ENCODE measurements at places on chromosomes 6 and 20.
A peak's percentile ranks its signal among the peaks of the same experiment; 100 is the strongest.

DNA sequence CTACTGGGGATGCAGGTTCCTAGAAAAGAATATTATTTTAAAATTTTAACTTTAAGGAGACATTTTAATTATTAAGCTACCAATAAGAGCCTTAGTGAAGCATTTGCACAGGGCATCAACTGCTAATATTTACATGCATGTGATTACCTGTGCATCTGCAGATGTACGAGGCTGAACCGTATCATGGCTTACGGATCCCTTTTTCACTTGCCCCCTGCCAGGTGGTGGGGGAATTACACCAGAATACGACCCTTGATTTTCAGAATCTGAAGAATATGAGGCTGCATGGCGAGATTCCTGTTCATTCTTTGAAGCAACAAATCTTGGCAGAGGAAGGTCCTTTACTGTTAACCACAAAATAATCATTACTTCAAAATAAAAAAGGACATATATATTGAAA is 42.7 kb downstream of the REPS1 start:
- no peak for DNase-seq

DNA sequence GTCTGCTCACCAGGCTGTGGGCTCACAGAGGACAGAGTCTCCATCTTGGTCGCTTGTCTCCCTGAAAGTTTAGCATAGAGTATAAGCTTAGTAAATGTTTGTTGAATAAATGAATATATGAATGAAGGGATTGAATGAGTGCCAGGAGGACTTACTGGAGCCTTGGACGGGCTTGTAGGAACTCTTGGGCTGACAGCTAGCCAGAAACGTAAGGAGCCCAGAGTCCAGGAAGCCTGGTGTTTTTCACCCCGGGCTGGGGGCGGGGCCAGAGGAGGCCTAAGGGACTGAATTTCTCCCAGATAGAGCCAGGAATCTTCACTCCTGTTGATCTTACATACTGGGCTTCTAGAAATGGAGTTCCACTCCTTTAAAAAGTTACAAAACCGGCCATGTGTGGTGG is 68.5 kb upstream of the SRSF6 start:
- no peak for DNase-seq

DNA sequence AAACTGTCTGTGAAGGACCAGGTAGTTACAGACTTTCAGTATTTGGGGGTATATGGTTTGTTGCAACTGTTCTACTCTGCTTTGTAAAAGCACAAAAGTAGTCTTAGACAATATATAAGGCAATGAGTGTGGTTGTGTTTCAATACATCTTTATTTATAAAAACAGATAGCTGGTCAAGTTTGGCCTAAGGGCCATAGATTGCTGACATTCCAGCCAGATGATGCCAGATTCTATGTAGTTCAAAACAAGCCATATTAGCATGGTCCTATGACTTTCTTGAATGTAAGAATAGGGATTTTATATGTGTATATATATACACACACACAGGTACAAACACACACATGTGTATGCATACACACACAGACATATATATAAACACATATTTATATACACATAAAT is 201.8 kb downstream of the GRIK2 start:
- no peak for DNase-seq

DNA sequence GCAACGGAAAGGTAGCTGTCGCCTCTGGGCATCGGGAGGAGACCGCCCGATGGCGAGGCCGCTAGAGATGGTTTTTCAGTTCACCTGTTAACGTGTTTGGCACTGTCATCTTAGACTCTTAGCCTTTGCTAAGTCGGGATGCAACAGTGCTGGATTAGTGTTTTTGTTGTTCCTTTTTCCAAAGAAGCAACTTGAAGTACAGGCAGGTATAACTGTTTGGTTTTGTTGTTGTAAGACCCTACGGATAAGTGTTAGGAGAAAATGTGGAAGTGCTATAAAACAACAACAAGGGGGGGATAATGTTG is 723 bp downstream of the MANEA start:
- no peak for DNase-seq

- DNase-seq, result no peak
Measured at GRCh38 chr20:62609279-62609720, 33.0 kb upstream of the SLCO4A1 start.

- DNase-seq, result no peak
Measured at GRCh38 chr6:7171119-7171518, 63.4 kb downstream of the RREB1 start.

GRCh38 chr6:16243055-16243454 is 4.7 kb downstream of the GMPR start:
- DNase-seq, result no peak

- DNase-seq, result no peak
Measured at GRCh38 chr6:10484912-10485311, 36.2 kb upstream of the GCNT2 start.

DNA sequence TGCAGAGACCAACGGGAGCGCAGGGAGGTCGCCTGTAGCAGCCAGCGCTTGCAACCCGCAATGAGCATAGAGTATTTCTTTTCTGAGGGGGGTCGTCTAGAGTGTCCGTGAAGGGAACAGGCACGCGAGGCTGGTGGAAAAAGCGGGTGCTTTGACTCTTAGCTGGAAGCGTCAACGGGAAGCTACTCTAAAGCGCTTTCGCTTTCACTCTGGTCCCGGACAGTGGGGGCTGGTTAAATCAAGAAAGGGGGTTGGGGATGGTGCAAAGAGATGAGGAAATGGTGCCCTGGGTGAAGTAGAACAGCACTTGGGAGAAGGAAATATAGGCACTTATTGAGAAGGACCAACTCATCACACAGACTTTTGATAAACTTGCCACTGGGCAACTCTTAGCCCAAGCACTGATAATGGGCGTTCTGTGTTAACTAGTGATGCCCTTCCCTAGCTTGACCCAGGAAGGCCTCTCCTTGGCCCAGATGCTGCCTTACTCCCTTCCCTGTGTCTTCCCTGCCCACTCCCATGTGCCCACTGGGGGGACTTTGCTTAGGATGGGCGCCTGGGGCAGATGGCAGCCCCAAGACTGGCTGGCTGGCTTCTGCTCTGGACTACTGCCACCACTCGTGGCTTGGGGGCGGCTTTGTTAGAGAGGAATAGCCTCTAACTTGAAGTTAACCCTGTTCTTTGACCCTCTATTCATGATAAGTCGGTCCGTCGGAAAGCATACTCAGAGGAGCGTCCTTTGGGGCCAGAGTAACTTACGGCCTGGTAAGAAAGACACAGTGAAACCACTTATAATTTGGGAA is 585 bp downstream of the PSMB9 start:
- DNase-seq, result peak; percentile 48

DNA sequence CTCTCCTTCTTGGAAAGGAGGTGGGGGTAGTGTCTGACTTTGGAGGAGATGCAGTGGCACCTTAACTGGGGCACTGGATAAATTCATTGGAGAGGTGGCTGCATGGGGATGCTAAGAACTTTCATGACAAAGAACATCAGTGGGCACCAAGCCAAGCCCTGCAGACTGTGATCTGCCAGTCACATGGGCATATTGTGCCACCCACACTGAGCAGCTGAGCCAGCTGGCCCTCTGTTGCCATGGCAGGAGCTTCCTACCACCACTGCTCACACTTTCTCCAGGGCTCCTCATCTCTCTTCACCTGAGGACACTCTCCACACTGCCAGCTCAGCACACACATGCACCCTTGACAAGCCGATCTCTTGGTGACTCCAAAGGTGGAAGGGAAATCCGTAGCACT is 715.6 kb downstream of the QKI start:
- no peak for DNase-seq

DNA sequence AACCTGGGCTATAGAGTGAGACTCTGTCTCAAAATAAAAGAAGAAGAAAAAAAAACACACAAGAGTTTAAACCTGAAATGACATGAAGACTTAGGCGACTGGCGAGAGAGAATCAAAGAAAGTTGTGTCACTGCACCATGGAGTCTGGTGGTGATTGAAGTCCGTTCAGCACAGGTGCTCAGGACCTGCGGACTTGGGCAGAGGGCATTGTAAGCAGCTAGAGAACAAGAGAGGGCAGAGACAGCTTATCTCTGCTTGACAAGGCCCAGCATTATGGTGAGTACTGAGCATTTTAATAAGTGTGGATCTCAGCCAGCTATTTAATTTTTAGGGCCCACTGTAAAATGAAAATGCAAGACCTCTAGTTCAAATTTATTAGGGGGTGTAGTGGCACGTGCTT is 31.5 kb downstream of the BANF2 start:
- no peak for DNase-seq

DNA sequence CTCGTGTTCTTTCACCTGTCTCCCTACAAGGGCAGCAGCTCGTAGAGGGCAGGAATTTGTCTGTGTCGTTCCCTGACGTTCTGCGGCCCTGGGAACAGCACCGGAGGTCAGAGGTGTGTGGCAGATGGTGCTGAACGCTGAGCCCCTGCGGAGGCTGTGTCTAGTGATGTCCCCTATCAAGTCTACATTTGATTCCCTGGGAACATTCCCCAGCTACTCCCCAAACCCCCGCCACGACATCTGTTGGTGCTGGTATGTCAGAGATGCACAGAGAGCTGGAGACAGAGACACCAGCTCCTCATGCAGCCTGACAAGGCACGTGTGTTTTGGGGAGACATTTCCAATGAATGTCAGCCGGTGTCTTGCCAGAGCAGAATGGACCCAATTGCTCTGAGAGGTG is 7.7 kb downstream of the PMEPA1 start:
- no peak for DNase-seq

- DNase-seq, result no peak
Measured at GRCh38 chr6:166162599-166163342, 4.9 kb downstream of the TBXT start.

GRCh38 chr6:62285612-62286469 is at the start of gene KHDRBS2:
TSS of gene KHDRBS2 (minus strand) at chr6:62286225.
- DNase-seq, result no peak

DNA sequence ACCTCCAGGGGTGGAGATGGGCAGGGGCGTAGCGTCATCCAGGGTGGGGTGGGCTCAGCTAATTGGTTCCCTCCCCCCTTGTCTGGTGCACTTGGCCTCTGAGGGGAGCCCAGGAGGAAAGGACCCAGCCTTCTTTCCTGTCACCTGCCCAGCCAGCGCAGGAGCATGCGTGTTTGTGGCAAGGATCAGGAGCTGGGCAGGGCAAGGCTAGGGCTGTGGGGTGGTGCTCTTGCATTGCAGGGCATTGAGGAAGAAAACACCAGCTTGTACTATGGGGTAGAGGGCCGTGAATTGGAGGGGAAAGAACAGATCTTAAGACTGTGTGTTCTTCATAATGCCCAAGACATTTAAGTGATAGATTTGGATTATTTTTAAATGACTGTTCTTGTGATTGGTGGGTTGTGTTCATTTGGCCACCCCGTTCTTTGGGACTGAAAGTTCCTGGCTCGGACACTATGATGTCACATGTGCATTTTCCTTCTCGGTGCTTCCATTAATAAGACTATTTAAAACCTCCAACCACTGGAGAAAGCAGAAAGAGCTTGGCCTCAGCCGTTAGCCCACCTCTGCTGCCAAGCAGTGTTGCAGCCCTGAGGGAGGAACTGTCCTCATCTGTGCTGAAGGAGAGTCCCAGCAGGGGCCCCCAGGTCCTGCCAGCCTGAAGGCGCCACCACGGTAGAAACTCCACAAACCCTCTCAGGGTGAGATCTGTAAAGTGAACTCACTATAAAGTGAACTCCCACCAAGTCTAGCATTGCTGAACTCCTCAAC is 136.2 kb upstream of the INSM1 start:
- no peak for DNase-seq

GRCh38 chr6:72890233-72890632 is 268.4 kb downstream of the KCNQ5 start:
- no peak for DNase-seq

DNA sequence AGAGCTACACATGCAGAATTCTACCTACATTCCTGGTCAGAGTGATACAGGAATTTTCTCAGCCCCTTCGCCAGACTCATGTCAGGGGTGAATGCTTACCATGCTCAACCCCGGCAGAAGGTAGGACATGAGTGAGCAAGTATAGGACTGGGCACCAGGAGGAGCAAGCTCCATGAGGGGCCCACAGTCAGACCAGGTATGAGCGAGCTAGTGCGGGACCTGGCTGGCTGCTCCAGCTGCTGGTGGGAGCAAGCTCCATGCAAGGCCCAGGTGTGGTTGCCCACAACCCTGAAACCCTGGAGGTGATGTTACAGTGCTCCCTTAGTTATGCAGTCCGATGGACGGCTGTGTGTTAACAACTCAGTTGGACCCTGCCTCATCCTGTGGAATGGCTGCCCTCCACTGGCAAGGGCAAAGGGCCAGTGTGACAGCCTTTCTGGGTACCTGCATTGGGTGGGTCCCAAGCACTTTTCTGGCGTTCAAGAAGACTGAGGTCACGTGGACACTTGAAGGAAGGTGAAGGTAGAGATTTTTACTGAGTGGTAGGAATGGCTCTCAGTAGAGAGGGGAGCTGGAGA is 503.5 kb upstream of the CITED2 start:
- no peak for DNase-seq

DNA sequence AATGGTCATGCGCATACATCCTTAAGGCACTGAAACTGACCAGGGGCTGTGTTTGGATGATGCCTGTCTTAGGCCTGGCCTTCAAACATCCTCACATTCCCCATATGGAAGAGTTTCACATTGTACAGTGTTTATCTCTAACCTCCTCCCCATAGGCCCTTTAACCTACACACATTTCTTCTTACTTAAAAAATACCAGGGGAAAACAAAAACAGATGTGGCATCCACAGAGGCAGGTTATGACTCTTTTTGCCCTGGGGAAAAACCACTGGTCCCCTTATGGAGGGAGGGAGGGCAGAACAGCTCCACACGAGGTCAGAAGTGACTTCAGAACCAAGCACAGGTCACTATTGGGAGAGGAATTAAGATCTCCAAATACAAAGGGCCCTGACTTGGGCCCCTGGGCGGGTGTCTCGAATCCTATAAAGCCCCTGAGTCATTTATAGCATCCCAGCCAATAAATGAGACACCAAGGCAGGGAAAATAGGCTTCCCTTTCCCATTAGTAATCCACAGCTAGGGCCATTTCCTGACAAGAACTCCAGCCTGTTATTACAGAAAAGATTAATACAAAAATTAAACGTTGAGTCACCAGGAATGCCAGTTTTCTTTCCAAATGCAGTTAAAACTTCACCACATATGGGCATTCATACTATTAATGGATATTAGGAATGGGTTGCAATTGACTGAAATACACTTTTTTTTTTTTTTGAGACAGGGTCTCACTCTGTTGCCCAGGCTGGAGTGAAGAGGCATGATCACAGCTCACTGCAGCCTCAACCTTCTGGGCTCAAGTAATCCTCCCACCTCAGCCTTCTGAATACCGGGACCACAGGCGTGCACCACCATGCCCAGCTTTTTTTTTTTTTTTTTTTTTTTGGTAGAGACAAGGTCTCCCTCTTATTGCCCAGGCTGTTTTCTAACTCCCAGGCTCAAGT is 107.2 kb downstream of the ATP9A start:
- DNase-seq, result no peak

GRCh38 chr6:6397842-6398241 is 77.4 kb upstream of the F13A1 start:
- DNase-seq, result no peak

DNA sequence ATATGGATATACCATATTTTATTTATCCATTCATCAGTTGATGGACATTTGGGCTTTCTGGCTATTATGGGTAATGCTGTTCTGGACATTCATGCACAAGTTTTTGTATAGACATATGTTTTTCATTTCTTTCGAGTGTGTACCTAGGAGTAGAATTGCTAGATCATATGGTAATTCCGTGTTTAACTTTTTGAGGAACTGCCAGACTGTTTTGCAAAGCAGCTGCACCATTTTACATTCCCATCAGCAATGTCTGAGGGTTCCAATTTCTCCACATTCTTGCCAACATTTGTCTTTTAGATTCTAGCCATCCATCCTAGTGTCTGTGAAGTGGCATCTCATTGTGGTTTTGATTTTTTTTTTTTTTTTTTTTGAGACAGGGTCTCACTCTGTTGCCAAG is 20.8 kb downstream of the SRC start:
- no peak for DNase-seq

Data from activated T-helper 9 cell treated with anti-CD3 and anti-CD28 coated beads, Interleukin-2, amount 50 U/mL, for 16 hours (primary cell).